HFFc6 (cell line): ENCODE measurements at places on chromosomes 2 and 18. TPM values are rescaled to one million over a fixed set of nuclear protein-coding genes. Genes with fewer than 3 reads are reported as not detected.

DNA sequence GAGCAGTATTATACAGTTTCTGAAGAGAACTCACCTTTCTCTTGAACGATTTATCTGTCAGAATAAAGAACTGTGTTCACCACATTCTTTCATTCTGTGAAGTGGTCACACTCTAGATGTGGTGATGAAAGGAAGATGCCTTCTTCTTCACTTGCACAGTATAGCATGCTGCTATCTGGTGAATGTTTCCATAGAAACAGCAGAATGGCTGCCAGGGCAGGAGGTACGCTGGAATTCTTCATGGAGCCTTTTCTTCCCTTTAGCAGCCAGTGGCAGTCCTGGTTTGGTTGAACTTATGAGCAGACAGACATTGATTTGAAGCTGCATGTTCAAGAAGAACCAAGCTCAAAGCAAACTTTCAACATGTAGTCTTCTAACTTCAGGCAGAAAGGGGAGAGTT lies 1157.9 kb upstream of the LRRTM1 start:
- H3K4me3 ChIP-seq: no peak overlapping the region
- H3K27me3 ChIP-seq: 0 out of 2 replicates have a peak, but pooled peaks cover 1% of the 10 kb centered on the region
- no peak for DNase-seq

DNA sequence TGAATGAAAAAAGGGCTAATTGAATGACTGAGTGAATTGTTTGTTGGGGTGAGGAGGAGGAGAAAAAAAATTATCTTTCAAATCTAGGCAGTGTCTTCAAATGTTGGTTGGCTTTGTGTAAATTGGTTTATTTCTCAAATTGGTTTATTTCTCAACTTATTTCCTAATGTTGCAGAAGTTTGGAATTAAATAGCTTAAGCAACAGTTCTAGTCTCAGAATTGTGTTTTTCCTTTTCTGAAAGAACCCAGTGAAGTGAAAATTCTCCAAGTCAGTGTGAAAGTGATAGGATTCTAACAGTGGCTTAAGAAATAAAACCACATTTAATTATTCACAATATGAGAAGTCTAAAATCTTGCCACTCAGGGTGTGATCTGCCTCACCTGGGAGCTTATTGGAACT lies 54.6 kb upstream of the LYPD6B start:
- no peak for DNase-seq
- H3K4me3 ChIP-seq: no peak overlapping the region

DNA sequence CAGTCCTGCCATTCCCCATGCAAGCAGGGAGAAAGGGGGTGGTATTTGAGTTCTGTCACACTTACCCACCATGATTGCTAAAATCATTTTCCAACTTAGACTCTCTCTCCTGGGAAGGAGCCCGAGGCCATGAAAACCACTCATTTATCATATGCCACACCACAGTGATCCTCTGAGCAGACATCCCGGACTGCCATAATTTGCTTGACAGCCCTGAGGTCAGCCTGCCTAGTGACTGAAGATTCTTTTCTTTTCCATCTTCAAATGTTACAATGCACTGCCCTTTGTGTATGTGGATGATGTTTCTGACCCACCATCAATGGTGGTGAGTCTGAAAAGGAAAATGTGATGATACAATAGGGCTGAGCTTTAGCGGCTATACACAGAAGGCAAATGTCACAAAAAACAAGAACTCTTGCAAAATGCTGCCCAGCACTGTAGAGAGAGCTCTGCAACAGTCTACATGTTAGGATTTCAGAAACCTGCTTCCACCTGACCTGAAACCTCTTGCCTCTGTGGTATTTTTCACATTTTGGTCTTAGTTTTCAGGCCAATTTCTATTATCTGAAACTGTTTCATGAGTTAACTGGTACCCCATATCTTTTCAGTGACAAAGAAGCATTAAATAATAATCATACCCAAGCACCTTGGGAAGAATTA lies 272.8 kb downstream of the ZNF385B start:
- H3K27ac ChIP-seq: no peak overlapping the region

The LOXHD1 gene
- total RNA-seq: not detected in 3 replicates

The REG1B gene
- total RNA-seq: not detected in 3 replicates
